Brain pericyte (primary cell): ENCODE measurements at places on chromosomes 5 and 9.

- DNase-seq = no peak
Measured at GRCh38 chr9:136618580-136619547, 43.9 kb upstream of the EGFL7 start.

GRCh38 chr5:176944268-176944667 is 45.1 kb upstream of the HK3 start:
- DNase-seq = no peak

- DNase-seq = no peak
Measured at GRCh38 chr5:172207511-172207910, 13.5 kb downstream of the EFCAB9 start.

DNA sequence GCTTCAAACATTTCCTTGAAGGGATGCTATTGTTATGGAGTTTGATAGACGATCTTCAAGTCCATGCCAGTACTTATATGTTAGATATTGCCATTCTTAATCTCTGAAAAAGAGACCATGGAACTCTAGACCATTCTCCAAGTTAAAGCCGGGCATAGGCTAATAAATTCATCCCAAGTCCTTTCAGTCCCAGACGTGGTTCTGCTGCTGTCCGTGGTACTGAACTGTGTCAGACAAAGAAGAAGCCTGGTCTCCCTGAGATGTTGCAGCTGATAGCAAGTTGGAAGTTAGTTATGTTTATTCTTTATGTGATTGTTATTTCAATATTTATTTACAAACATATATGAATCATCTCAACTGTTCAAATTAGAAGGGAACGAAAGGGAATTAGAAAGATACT is 158.7 kb downstream of the NMUR2 start:
- no peak for DNase-seq

DNA sequence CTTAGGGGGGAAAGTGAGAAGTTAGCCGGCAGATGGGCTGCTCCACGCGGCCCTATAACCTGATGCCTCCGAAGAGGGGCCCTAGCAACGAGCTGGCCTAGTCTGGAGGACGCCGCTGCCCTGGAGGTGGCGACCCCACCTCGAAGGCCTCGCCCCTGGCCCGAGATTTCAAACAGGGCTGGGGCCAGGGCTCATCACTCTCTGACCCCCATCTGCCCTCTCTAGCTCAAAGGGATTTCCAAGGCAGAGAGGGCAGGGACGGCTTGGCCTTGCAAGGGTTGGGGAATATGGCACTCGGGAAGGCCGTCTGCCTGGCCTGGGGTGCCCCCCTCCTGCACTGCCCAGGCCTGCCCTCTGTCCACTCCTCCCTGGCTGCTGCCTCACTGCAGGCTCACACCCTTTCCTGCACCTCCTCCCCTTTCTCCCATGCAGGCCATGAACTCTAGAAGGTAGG is 25.5 kb upstream of the TIFAB start:
- DNase-seq = no peak

DNA sequence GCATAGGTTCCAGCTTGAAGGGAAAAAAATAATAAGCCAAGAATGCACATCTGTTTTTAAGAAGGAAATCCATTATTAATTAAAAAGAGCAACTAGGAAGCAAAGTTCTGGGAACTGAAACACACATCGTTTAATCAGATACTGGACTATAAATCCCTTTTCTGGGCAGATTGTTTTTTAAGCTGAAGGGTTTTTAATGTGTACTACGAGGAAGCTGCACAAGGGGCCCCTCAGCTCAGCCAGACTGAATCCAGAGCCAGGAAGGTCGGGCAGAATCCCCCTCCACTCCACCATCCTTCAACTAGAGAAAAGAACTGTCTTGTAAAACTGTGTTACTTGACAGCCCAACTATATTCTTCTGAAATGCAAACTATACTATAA is 49.2 kb downstream of the ROR2 start:
- DNase-seq = no peak

- peak; percentile 11 for DNase-seq
Measured at GRCh38 chr9:127311239-127311741, 46.7 kb downstream of the GARNL3 start.

DNA sequence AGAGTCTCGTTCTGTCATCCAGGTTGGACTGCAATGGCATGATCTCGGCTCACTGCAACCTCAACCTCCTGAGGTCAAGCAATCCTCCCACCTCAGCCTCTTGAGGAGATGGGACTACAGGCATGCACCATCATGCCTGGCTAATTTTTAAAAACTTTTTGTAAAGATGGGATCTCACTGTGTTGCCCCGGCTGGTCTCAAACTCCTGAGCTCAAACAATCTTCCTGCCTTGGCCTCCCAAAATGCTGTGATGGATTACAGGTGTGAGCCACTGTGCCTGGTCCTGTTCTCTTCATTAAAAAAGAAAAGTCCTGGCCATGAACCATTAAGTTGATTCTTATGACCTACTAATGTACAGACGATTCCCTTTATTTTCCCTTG is 54.7 kb downstream of the ERAP1 start:
- DNase-seq = no peak

DNA sequence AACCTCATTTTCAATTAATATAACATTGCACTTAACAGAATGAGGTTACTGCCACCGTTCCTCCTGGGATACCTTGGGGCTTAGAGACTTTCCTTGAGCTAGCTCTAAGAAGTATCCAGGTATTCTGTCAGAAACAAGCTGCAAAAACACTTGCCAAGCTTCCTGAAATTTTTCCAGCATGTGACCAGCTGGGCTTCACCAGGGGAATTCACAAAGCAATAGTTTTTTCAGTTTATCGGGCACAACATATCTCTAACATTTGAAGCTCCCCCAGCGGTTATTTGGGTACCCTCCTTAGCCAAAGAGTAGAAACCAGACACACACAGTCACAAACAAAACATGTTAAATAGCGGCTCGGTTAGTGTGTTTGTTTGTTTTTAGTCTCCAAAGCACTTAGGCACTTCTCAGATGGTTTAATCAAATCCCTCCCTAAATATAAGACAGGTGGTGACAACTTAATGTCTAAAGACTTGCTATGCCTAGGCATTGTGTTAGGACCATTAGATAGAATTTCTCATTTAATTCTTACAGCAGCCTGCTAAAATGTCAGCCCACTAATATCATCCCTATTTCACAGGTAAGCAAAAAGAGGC is 278.2 kb downstream of the GLIS3 start:
- DNase-seq = no peak

GRCh38 chr5:135157421-135158313 is 123.6 kb upstream of the PITX1 start:
- no peak for DNase-seq

DNA sequence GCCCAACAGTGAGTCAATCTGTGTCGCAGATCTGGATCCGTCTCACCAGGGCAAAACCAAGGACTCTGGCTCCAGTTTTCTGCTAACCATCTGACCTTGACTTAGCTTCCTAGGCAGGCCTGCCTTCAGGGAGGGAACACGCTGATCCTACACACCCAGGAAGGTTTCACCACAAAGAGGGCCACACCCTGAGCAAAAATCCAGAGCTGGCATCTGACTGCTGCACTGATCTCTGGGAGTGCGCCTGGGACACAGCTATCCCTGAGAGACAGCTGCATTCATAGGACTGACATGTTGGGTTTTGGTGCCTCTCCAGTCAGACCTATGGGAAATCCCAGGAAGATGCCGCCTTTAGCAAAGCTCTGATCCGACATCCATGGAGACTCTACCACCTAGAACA is 47.5 kb downstream of the CDK5RAP2 start:
- no peak for DNase-seq

GRCh38 chr5:78640662-78641474 is 7.7 kb downstream of the LHFPL2 start:
- DNase-seq = no peak

- peak; percentile 89 for DNase-seq
Measured at GRCh38 chr5:124628721-124629596, 117.5 kb downstream of the ZNF608 start.

DNA sequence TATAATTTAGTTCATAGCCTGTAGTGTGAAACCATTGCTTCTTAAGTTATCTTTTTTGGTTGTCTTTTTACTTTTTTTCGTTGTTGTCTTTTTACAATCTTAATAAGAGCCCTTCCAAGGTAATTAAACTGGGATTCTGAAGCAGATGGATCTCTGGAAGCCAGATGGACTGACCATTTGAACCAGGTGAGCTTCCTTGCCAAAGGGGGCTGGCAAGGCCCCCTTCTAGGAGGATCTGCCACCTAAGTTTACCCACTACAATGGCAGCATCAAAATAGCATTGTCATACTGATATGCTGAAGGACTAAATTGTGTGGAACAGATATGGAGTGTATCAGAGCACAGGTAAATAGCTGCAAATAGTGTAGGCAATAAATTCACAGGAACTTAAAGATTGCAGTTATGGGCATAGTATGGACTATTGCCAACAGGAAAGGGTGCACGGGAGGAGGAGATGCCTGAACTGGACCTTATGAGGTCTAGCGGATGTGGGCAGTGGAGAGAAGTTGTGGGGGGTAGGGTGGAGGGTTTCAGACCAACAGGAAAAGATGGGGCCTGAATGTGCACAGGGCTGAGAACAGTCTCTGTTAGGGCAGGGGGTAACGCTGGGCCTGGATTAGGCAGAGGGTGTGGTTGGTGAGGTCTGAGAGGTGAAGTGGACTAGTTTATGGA is 61.5 kb upstream of the CTXN3 start:
- DNase-seq = no peak

DNA sequence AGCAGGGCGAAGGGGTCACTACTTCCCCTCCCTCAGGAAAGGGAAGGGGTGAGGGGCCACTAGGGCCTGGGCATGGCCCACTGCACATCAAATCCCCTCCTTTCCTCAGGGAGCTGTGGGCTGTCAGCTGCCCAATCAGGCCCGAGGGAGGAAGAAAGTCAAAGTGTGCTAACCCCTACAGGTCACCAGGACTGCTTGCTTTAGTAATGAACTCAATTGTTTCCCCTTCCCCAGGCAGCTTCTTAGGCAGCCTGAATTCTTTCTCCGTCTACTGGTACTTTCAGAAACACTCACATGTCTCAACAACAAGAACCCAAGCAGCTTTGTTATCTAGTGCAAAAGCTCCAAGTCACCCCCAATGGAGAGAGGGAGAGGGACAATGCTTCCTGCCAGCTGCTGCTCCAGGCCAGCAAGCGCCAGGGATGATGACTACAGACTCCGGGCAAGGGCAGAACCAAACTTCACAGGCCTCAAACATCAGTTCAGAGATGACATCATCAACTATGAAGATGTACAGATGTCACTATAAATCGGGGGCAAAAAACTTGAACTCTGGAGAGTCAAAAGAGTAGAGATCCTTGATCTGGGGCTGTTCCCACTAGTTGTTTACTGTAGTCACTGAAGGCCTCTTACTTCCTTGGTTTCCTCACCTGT is 100.7 kb downstream of the SLIT3 start:
- no peak for DNase-seq

DNA sequence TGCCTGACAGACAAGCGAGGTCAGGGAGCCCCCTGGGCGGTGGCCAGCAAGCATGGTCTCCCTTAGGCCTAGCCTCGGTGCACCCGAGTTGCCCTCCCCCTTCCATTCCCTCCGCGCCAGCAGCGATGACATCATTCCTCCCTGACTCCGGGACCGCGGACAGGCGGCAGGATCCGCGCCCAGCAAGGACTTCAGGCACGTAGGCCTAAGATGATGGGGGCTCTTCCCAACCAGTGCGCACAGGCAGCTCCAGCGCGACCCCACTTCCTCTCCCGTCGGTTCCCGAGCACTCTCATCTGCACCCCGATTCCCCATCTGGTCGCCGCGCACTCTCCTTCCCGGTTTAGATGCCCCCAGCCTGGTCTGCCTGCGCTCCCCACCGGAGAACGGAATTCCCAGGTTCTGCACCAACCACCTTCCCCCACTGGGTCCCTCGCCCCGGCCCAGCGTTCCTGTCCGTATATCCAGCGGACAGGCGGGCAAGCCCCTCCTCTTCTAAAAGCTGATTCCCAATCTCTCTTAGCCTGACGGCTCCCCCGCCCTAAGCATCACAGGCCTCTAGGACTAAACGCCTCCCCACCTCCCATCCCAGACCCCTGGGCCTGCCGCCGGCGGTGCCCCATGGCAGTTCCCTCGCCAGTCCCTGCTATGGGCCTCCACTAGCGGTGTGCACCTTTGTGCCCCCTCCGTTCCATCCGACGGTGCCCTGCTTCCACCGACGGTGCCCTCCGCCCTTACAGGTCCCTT is 931 bp downstream of the FAM219A start:
- no peak for DNase-seq

- no peak for DNase-seq
Measured at GRCh38 chr9:132201139-132201538, 39.3 kb downstream of the NTNG2 start.

DNA sequence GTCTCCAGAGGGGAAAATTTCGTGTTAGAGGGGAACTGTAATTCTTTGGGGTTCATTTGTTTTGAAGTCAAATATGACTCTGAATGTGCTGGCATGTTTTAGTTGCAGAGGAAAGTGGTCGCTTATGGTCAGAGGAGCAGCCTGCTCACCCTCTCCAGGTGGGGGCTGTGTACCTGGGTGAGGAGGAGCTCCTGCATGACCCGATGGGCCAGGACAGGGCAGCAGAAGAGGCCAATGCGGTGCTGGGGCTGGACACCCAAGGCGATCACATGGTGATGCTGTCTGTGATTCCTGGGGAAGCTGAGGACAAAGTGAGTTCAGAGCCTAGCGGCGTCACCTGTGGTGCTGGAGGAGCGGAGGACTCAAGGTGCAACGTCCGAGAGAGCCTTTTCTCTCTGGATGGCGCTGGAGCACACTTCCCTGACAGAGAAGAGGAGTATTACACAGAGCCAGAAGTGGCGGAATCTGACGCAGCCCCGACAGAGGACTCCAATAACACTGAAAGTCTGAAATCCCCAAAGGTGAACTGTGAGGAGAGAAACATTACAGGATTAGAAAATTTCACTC is 13.5 kb downstream of the TXNDC15 start:
- no peak for DNase-seq

- no peak for DNase-seq
Measured at GRCh38 chr5:145243016-145243415, 592.1 kb downstream of the PRELID2 start.

DNA sequence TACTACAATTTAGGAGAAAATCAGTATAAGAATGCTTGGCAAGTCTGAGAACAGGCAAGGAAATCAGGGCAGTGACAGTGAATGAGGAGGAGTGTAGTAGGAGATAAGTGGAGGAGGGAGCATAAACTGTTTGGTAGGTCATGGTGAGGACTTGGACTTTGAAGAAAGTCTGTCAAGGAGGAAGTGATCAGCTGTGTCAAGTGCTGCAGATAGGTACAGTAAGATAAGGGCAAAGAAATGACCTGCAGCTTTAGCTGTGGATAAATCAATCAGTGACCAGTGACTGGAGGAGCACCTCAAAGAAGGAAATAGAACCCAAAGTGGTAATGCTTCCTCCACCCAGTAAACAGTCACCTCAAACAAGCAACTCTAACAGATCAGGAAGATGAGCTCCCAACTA is 106.3 kb downstream of the RAPGEF6 start:
- DNase-seq = no peak

DNA sequence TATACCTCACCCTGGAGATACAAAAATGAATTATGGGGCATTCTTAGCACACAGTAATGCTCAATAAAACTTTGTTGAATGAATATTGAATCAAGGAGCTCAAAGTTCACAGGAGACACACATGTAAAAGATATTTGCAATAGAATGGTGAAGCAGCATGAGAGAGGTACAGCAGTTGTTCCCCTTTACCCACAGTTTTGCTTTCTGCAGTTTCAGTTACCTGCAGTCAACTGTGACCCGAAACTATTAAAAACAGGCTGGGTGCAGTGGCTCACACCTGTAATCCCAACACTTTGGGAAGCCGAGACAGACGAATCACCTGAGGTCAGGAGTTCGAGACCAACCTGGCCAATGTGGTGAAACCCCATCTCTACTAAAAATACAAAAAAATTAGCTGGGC is 2.4 kb upstream of the OR5C1 start:
- no peak for DNase-seq

GRCh38 chr9:103530934-103531333 is 535.8 kb downstream of the CYLC2 start:
- peak; percentile 46 for DNase-seq
